Brain (organoid and tissue), 16 donors: ENCODE measurements at places on chromosomes 2 and 18.

GRCh38 chr18:31490387-31490786 is 7.6 kb upstream of the DSG2 start:
- no peak for DNase-seq

GRCh38 chr18:47574966-47575365 is 323.5 kb upstream of the SKOR2 start:
- no peak for DNase-seq

DNA sequence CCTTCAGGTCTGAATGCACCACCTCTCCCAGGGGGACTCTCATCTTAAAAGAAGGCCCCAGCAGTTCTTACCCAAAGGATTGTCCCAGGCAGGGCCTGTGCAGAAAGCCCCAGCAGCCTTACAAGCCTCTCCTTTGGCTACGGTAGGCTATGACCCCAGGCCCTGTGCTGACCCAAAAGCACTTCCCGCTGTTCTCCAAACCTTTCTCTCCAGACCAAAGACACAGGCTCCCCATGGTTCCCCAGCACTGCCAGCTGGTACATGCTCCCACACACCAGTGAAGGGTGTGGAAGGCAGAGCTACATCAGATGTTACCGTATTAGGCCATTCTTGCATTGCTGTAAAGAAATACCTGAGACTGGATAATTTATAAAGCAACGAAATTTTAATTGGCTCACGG is 35.4 kb downstream of the LBH start:
- no peak for DNase-seq

DNA sequence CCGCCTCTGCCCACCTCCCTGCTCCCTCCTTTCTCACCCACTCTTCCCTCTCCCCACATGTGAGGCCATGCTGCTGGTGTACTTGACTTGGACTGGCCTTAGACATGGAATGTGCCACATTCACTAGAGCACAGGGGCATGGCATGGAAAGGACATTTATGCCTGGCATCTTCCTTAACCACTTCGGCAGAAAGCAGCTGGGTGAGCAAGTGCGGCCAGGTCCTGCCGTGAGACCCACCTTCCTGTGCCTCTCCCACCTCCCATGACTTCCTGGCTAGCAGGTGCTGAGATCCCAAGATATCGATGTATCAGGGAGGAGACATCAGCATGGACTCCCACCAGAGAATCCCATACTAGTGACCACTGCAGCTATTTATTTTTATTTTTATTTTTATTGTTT is 13.0 kb downstream of the GPR55 start:
- DNase-seq = no peak

GRCh38 chr2:1636791-1637415 is 107.4 kb downstream of the PXDN start:
- DNase-seq = no peak
